ENCODE measurements at places on chromosomes 7 and 10.
A peak's percentile ranks its signal among the peaks of the same experiment; 100 is the strongest.

- DNase-seq = no peak
Measured at GRCh38 chr7:27175626-27176523, 1.8 kb upstream of the HOXA10 start.

DNA sequence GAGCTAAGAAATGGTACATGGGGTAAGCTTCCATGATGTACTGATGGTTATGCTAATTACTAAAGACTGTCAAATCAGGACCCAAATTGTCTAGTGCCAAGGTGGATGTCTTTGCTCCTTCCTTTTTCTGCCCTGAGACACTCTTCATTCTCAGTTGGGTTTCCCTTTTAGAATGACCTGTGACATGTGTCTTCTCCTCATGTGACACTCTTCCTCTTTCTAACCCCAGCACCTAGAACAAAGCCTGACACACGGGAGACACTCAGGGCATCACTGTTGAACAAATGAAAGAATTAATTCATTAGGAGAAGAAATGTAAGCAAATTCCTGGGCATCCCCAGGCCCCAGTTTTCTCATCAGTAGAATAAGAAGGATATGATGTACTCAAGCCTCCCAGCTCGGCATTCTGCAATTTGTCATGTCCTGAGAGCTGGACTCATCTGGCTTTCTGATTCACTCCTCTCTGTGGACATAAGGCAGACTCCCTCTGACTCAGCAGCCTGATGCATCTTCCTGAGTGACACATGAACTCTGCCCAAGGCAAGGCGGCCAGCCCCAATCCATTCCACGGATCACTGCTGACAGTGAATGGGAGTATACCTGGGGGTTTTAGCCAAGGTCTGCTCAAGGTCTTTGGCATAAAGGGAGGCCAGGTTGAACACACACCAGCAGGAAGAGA lies 473.8 kb downstream of the KCNMA1 start:
- DNase-seq = peak; percentile 28

DNA sequence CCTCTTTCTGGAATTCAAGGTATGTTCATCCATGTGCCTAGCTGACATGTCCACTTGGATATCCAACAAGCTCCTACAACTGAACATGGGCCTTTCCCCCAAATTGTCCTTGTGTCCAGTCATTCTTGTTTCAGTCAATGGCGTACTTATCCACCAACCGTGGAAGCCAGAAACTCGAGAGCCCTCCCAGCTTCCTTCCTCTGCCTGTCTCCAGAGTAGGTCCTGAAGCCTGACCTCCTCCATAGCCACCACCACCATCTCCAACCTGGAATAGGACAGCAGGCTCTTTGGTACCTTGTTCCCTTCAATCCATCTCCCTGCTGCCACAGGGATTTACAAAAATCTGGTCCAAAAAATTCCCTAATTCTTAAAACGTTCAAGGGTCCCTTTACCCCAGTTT lies 305.1 kb downstream of the RPS24 start:
- no peak for DNase-seq

DNA sequence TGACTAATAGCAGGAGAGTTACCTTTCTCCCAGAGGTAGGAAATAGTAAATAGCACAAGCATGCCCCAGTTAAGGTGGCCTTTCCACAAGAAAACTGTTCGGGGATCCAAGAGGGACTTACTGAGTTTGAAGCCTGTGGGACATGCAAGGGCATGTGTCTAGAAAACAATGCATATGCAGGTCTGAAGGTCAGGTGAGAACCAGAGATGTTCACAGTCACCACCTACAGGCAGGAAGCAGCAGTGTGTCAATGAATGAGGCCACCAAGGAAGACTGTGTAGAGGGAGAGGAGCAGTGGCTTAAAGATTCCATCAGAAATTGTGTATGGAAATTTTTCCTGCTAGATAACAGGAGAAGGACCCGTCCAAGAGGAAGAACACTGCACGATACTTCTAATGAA lies 66.0 kb downstream of the CALD1 start:
- no peak for DNase-seq

DNA sequence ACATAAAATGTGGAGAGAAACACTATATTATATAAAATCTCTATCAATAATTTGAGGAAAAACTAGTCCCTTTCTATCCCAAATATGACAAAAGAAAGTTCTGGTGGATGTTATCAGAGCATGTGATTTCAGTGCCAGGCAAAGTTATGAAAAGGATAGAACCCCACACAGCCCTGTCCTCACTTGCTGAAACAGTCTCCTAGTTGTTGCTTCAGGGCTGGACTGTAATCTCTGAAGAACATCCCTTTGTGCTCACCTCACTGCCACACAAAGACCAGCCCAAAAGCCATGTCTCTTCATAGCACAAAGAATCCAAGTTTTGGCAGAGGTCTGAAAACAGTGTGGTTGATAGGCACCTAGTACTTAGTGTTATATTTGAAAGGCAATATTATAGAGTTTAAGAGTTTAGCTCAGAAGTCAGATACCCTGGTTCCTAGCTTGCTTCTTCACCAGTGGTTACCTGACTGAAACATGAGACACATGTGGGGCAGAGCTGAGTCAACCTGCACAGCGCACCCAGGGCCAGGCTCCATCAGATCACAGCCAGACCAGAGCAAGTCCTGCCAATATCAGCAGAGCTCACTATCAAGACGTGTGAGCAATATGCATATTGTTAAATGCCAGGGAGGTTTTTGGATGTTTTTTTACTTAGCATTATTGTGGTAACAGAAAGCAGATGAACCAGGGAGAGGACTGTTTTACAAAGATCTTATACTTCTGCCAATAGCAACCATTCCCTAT lies 25.0 kb downstream of the CYP3A7 start:
- DNase-seq = no peak

DNA sequence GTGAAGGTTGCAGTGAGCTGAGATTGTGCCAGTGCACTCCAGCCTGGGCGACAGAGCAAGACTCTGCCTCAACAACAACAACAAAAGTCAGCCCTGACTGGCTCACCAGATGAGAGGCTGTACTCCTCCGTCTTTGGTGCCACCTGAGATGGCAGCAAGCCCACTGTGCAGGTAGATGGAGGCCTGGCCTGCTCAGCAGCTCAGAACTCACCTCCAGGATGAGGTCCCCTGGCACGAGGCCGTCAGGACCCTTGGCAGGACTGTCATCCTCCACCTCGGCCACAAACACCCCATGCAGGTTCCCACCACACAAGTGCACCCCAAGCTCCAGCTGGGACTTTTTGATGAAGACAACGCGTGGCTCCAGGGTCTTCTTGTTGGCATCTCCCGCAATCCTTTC lies 117.2 kb downstream of the DLG5 start:
- DNase-seq = no peak

GRCh38 chr7:85289279-85289678 lies 102.4 kb upstream of the SEMA3D start:
- DNase-seq = no peak

GRCh38 chr7:123410273-123410904 lies 124.0 kb downstream of the IQUB start:
- no peak for DNase-seq
